ENCODE measurements at places on chromosomes 1 and 21.
A peak's percentile ranks its signal among the peaks of the same experiment; 100 is the strongest.

GRCh38 chr1:203649551-203649998 is 22.9 kb downstream of the ATP2B4 start:
- H3K4me1 ChIP-seq: peaks cover 41% of the 10 kb centered on the region
- no peaks in the 10 kb centered on the region for H3K27me3 ChIP-seq
- peak; percentile 26 for DNase-seq
- peak overlapping the region; percentile 63 for H3K27ac ChIP-seq

GRCh38 chr1:205128050-205128449 is 6.3 kb upstream of the RBBP5 start:
- no peak for DNase-seq
- H3K4me3 ChIP-seq: no peak overlapping the region
- H3K36me3 ChIP-seq: no peaks in the 10 kb centered on the region
- H3K27me3 ChIP-seq: no peaks in the 10 kb centered on the region
- no peak overlapping the region for H3K27ac ChIP-seq
- H3K4me1 ChIP-seq: no peaks in the 10 kb centered on the region

DNA sequence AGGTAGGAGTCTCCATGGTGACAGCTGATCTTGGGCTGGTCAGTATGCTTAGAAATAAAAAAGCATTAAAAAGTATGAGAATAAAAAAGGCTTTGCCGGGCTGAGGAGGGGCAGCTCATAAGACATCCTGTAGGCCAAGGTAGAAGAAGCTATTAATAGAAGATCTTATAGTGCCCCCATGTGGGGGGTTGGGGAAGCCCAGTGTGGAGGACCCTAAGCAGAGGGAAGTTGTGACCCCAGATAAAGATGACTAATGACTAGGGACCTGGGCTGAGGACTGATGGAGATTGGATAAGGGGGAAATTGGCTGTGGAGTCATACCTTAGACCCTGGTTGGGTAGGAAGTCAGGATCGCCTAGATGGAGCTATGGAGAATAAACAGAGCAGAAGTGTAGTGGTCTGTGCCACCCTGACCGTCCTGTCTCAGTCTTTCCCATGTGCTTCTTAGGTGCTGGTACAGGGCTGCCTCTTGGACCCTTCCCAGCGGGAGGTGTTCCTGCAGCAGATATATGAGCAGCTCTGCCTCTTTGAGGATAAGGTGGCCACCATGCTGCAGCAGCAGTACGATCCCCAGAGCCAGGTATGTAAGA is 25.0 kb downstream of the SZT2 start:
- no peak overlapping the region for H3K27ac ChIP-seq
- peak; percentile 86 for DNase-seq
- no peaks in the 10 kb centered on the region for H3K36me3 ChIP-seq
- no peaks in the 10 kb centered on the region for H3K4me1 ChIP-seq

- H3K36me3 ChIP-seq: no peaks in the 10 kb centered on the region
- DNase-seq: no peak
- H3K27me3 ChIP-seq: no peaks in the 10 kb centered on the region
- no peak overlapping the region for H3K4me3 ChIP-seq
- H3K4me1 ChIP-seq: peaks cover 42% of the 10 kb centered on the region
These were observed 15.4 kb downstream of the HDAC1 start for GRCh38 chr1:32307324-32307723.

DNA sequence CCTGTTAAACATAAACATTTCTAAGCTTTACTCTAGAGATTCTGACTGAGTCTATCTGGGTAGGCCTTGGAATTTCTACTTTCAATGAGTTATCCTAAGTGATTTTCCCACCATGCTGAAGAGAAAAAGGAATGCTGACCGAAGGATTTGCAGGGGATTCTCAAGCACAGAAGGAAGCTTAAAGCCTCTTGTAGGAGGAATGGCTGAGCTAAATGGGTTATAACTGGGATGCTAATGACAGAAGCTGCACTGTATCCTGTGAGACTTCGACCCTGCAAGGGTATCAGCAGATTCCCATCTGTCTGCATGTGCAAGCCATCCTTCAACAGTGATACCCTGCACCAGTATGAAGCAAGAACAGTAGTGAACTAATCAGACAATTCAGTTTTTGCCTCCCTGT is 35.4 kb downstream of the SLC35D1 start:
- no peak overlapping the region for H3K27ac ChIP-seq
- H3K27me3 ChIP-seq: no peaks in the 10 kb centered on the region
- H3K4me1 ChIP-seq: no peaks in the 10 kb centered on the region
- peaks cover 38% of the 10 kb centered on the region for H3K36me3 ChIP-seq
- no peak for DNase-seq
- no peak overlapping the region for H3K4me3 ChIP-seq

DNA sequence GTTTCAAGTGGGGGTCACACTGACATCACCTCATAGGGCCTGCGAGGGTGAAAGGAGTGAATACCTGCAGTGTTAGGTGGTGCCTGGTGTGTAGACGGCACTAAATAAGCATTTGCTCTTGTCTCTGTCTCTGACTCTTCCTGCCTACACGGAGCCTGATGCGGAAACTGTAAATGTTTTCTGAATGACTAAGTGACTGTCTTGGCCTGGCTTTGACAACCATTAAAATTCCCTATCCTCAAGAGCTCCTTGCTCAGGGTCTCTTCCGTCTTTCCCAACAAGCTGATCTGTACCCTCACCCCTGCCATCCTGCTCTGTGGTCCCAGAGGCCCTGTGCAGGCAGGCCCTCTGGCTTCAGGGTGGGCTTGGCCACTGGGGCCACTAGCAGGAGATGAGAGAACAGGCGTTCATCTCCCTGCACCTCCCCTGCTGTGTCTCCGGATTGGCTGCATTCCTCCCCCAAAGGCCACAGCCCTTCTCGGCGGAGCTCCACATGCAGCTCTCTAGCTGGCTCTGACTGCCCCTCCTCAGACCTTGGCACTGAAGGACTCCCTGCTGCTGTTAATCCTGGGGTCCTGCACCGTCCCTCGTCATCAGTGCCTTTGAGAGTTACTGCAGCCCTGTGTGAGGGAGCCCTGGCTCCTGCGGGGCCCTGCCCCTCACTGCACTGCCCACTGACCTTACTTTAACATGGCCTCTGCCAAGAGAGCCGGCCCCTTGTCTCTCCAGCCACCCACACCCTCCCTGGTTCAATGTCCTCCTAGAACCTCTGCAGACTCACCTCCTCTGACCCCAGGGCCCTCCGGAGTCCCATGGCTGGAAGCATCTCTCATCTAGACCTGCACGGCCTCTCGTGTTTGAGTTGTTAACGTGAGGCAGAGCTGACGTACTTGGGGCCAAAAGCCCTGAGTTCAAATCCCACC is 211.1 kb downstream of the MATN1 start:
- H3K27me3 ChIP-seq: no peaks in the 10 kb centered on the region
- no peak for DNase-seq
- H3K4me1 ChIP-seq: no peaks in the 10 kb centered on the region
- no peak overlapping the region for H3K27ac ChIP-seq
- H3K4me3 ChIP-seq: no peak overlapping the region

- H3K27ac ChIP-seq: no peak overlapping the region
- no peaks in the 10 kb centered on the region for H3K27me3 ChIP-seq
- H3K4me1 ChIP-seq: no peaks in the 10 kb centered on the region
- H3K4me3 ChIP-seq: no peak overlapping the region
- no peak for DNase-seq
- H3K36me3 ChIP-seq: no peaks in the 10 kb centered on the region
These were observed 248.2 kb upstream of the TPTE start for GRCh38 chr21:10273196-10273595.

- no peak for DNase-seq
- H3K4me1 ChIP-seq: no peaks in the 10 kb centered on the region
- no peak overlapping the region for H3K27ac ChIP-seq
These were observed 170.3 kb downstream of the HHIPL2 start for GRCh38 chr1:222377428-222378088.

DNA sequence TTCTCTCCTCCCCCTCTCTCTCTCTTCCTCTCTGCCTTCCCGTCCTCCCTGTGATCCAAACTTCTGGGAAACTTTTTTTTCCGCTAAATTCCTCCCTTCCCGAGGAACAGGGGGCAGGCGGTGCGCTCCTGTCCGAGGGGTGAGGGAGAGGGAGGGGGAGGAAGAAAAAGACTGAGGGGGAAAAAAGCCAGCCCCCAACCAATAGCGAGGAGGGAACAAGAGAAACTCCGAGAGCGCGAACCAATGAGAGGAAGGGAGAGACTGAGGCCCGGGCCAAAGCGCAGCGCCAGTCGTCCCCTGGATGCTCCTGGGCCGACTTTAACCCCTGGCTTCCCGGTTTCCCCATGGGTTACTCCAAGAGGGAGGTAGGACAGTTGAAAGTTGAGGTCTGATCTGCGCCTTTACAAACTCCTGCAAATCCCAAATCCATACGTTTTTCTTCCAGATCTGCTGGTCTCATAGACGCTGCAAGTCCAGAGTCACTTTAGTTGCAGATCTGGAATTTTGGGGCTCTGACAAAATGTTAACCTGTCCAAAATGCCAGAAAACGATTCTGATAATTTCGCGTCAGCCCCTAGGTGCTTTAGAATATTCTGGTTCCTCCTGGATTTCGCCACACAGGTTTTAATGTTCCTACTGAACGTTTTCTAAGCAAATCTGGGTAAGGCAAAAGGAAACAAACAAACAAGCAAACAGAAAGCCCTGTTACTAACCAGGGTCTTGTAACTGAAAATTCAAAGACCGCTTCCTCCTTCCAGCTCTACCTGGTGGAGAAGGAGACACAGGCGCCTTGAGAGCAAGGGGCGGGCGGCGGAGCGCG is at the start of gene TBX15:
TBX15 (minus strand) TSS at position 158 of the 820 bp plus-strand sequence. CDS start 548 bp downstream, outside the sequence.
- H3K4me3 ChIP-seq: peak within 1 kb of the TSS; percentile 40
- peaks cover 46% of the 10 kb centered on the region for H3K4me1 ChIP-seq
- H3K27ac ChIP-seq: no peak within 1 kb of the TSS
- H3K36me3 ChIP-seq: no peaks in the 10 kb centered on the region
- no peak for DNase-seq

DNA sequence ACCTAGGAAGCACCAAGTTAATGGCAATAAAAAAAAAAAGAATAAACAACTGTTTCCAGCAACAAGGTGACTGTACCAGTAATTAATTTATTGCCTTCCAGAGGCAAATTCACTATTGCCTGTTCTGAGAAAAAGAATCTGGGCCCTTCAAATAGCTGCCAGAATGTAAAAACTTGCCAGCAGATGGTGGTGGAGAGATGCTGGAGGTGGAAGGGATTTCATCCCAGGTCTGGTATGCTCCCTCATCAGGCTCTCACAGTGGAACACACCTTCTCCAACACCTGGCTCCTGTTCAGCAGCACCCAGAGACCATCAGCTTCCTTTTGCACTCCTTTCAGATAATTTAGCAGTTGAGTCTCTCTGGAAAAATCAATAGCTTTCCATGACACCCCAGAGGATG is 792.9 kb upstream of the ADAMTS5 start:
- no peaks in the 10 kb centered on the region for H3K36me3 ChIP-seq
- DNase-seq: no peak

- no peak for DNase-seq
- H3K36me3 ChIP-seq: no peaks in the 10 kb centered on the region
- H3K27ac ChIP-seq: no peak overlapping the region
These were observed 61.4 kb upstream of the BARHL2 start for GRCh38 chr1:90778486-90778885.

DNA sequence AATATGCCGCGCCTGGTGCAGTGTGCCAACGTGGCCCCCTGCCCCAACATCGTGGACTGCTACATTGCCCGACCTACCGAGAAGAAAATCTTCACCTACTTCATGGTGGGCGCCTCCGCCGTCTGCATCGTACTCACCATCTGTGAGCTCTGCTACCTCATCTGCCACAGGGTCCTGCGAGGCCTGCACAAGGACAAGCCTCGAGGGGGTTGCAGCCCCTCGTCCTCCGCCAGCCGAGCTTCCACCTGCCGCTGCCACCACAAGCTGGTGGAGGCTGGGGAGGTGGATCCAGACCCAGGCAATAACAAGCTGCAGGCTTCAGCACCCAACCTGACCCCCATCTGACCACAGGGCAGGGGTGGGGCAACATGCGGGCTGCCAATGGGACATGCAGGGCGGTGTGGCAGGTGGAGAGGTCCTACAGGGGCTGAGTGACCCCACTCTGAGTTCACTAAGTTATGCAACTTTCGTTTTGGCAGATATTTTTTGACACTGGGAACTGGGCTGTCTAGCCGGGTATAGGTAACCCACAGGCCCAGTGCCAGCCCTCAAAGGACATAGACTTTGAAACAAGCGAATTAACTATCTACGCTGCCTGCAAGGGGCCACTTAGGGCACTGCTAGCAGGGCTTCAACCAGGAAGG is 4.3 kb downstream of the GJB3 start:
- no peaks in the 10 kb centered on the region for H3K36me3 ChIP-seq
- H3K4me3 ChIP-seq: no peak overlapping the region
- no peak for DNase-seq
- H3K4me1 ChIP-seq: no peaks in the 10 kb centered on the region

DNA sequence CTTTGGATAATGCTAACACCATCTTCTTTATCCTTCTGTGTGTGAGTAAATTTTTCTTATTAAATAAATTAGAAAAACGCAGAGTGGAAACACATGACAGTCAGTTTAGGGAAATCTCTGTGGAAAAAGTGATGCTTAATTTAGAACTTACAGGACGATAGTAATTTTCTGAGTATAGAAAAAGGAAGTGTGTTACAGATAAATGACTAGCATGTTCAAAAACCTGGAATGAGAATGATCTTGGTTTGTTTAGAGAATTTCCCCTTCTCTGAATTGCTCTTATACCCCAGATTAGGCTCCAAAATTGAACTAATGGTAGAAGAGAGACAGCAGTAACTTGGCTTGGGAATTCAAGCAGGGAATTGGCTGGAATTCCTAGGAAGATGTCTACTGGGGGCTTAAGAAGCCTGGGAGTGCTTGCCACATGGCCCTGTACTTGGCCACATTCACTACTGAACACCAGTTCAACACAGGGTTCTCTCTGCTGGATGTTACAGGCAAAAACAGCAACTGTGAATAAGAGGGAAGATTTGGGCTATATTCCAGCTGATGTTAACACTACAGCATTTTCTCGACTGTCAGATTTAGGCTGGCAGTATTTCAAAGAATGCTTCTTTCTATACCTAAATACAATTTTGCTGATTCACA is 1004.2 kb downstream of the TTLL7 start:
- no peaks in the 10 kb centered on the region for H3K27me3 ChIP-seq
- no peak overlapping the region for H3K4me3 ChIP-seq
- no peaks in the 10 kb centered on the region for H3K36me3 ChIP-seq
- no peaks in the 10 kb centered on the region for H3K4me1 ChIP-seq
- H3K27ac ChIP-seq: no peak overlapping the region

GRCh38 chr21:45383111-45383614 is 21.8 kb upstream of the COL18A1 start:
- H3K36me3 ChIP-seq: no peaks in the 10 kb centered on the region
- no peaks in the 10 kb centered on the region for H3K27me3 ChIP-seq
- no peak overlapping the region for H3K27ac ChIP-seq
- peak; percentile 36 for DNase-seq
- H3K4me3 ChIP-seq: no peak overlapping the region
- no peaks in the 10 kb centered on the region for H3K4me1 ChIP-seq

GRCh38 chr1:201212461-201213055 is 21.9 kb downstream of the IGFN1 start:
- no peaks in the 10 kb centered on the region for H3K27me3 ChIP-seq
- DNase-seq: no peak
- H3K4me3 ChIP-seq: no peak overlapping the region
- H3K27ac ChIP-seq: no peak overlapping the region
- no peaks in the 10 kb centered on the region for H3K36me3 ChIP-seq

GRCh38 chr1:59994302-59995198 is 68.0 kb upstream of the CYP2J2 start:
- no peak overlapping the region for H3K4me3 ChIP-seq
- no peak overlapping the region for H3K27ac ChIP-seq
- no peak for DNase-seq
- H3K4me1 ChIP-seq: no peaks in the 10 kb centered on the region
- H3K36me3 ChIP-seq: no peaks in the 10 kb centered on the region
- H3K27me3 ChIP-seq: no peaks in the 10 kb centered on the region

GRCh38 chr1:207414606-207415108 is 39.5 kb upstream of the CR2 start:
- H3K4me3 ChIP-seq: no peak overlapping the region
- H3K27ac ChIP-seq: no peak overlapping the region
- no peaks in the 10 kb centered on the region for H3K4me1 ChIP-seq
